Epithelial cell of prostate (primary cell): ENCODE measurements at places on chromosomes 2 and 18.

- DNase-seq = no peak
These were observed 77.1 kb upstream of the NARS1 start for GRCh38 chr18:57698571-57699276.

- peak; percentile 84 for DNase-seq
These were observed at the start of gene TTC27 for GRCh38 chr2:32627814-32628579. TTC27 (plus strand) TSS chr2:32628050; CDS start chr2:32628293, 243 bp downstream.

- DNase-seq = peak; percentile 91
These were observed 25.4 kb downstream of the TET3 start for GRCh38 chr2:74010087-74010541.

- DNase-seq = no peak
These were observed 360.6 kb downstream of the RND3 start for GRCh38 chr2:150126839-150127238.

DNA sequence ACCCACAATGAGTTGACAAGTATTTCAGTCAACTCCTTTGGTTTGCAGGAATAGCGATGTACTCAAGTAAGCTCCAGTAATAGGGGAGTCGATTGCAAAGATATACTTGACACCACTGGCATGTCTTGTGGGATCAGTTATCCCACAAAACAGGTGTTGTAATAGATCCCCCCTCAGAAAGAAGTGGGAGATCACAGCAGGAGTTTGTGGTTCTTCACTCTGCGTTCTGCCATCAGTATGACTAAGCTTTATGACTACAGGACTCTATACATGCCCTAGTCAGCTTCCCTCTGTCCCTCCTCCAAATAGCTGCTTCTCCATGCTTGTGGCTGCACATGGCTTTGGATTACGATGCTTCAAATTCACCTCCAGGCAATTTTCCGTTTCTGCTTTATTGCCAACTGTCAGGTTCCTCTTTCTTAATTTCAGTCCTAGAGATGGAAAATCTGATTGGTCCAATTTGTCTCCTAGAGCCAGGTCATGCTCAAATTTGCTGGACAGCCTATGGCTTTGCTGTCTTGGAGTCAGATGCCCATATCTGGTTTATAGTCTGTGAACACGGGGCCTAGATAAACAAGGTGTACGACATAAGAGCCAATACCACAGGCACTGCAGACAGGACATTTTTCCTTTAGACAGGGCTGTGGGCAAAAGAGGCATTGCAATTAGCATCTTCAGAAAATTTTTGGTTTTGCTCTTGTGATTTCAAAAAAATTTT lies 221.7 kb downstream of the PAX3 start:
- no peak for DNase-seq

DNA sequence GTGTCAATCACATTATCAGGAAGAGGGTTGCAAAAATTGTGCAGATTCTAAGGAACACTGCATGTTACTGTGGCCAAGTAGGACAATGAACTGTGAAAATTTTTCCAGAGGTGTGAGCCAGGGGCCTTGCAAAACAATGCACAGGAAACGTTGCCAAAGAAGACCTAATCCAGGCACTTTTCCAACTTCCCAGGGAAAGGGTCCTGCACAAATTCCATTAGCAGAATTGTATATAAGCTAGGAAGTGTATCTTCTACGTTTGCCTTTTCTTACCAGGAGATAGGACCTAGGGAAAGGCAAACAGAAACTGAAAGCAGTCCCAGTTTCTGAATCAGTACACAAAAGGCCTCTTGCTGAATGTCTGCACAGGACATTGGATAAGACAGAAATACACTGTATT lies 1888.3 kb upstream of the CELF4 start:
- no peak for DNase-seq

DNA sequence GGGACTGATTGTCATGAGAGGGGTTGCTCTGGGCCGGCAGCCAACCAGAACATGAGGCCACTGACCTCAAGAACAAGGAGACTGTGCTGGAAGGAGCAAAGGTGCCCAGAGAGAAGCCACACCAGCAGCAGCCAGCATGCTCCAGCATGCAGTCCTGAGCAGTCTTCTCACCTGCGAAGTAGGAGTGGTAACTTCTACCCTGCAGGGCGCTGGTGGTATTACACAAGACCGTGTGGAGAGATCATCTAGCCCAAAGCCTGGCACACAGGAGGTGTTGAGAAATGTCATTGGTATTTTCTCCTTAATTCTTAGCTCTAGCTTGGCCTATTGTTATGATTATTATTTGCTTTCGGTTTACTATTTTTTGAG lies 132.7 kb downstream of the TSN start:
- DNase-seq = peak; percentile 20

DNA sequence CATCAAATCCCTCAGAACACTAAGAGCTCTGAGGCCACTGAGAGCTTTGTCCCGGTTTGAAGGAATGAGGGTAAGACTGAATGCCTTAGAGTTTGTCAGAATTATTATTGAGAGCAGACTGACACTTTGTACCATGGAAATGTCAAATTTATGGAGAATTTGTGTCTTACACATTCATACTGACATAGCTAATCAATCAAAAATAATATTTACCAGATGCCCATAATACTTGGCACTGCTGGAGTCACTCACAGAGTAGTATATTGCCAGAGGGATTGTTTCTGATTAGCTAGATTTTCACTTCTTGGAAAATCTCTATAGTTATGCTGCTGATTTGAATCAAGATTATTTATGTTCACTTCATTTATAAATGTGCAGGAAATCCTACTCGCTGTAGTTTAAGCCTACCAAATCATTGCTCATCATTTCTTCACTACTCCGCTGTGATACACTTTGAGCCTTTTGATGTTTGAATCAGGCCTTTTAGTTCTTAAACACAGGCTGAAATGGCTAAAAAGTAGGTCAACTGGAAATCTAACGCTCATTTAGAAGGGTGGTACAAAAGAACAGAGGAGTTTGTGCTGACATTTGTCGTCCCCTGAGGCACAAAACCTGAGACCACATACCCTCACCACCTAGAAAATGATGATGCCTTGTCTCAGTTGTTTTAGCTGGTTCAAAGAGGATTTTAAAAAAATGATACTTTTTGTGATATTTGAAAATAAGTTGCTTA lies 96.1 kb upstream of the CSRNP3 start:
- DNase-seq = no peak

- DNase-seq = no peak
These were observed 93.6 kb downstream of the SCN9A start for GRCh38 chr2:166282154-166282553.

DNA sequence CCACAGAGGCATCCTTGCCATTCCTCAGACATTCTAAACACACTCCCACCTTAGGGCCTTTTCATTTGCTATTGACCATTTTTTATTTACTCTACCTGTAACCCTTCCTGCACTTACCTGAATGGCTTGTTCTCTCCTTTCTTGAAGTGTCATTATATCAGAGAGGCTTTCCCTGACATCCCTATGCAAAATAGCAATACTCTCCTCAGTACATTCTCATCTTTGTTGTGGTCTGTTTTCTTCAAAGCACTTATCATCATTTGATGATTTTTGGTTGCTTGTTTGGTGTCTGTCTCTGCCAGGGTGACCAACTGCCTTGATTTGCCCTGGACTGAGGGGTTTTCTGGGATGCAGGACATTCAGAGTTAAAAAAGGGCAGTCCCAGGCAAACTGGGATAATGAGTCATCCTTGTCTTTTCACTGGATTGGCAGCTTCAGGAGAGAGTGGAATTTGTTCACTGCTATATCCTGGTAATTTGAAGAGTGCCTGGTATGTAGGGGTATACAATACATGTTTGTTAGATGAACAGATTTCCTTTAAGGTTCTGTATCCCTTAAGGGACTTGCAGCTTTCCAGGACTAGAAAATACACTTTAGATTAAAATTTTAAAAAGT lies 102.4 kb downstream of the BABAM2 start:
- DNase-seq = no peak

- no peak for DNase-seq
These were observed 119.9 kb downstream of the LYPD1 start for GRCh38 chr2:132549935-132550670.

GRCh38 chr2:98118161-98118560 lies 31.2 kb downstream of the VWA3B start:
- no peak for DNase-seq

DNA sequence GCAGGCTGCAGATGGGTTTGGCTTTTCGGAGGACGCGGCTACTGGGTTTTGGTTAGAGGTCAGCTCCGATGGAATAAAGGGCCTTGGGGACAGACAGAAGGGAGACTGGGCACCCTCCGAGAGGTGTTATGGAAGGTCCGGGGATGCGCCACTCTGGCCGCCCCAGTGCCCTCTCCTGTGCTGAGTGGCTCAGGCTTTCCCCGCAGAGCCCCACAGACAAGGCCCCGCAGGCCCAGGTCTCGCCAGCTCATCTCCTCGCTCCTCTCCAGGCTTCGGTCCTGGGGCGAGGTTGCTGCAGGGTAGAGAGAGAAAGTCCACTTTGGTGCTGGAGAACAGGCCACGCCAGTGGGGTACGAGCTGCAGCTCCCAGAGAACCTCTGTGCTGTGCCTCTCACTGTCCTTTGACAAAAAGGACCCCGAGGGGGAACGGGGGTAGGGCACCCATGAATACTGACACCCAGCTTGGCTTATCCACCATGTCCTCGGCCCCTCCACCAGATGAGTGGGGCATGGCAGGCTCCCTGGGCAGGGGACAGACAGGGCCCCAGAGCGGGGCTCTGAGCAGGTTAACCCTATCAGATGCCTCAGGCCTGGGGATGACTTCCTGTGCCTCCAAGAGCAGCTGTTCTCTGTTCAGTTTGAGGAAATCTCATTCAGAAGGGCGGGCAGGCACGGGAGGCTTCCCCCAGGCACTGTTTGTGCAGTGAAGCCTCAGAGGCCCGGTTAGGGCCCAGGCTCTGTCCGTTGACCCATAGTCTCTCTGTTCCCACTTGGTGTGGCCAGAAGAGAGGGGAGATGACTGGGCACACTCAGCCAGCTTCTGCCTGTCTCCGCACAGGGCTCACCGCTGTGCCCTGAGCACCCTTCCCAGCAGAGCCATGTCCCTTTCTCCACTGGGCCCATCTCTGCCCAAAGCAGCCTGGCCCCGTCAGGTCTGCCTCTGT lies 15.7 kb upstream of the CNNM3 start:
- DNase-seq = no peak

- DNase-seq = no peak
These were observed 51.0 kb downstream of the FAM168B start for GRCh38 chr2:131042148-131042775.

GRCh38 chr18:2256577-2256976 lies 314.7 kb downstream of the METTL4 start:
- DNase-seq = no peak

DNA sequence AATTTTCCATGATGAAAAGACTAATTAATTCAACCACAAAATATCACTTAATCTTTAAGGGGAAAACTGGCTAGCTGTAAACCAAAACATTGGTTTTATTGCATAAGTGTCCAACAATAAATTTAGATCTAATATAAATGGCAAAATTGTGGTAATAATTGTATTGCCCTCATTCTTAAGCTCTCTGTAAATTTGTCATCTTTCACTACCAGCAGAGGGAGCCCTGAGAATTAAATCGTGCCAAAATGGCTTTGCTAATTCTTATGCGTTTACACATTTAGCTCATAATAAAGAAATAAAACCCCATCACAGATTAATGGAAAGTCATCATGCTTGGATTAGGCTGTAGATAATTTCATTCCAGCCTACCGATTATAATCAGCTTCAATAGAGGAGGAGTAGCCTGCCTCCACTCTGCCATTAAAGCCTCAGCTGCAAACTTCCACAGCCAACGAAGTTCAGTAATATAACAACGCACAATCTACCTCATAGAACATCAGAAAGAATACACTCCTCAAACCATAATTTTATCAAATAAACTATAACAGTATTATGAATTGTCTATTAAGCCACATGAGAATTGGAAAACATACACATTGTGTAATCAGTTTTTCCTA lies 70.0 kb upstream of the ATP5MC3 start:
- DNase-seq = no peak

DNA sequence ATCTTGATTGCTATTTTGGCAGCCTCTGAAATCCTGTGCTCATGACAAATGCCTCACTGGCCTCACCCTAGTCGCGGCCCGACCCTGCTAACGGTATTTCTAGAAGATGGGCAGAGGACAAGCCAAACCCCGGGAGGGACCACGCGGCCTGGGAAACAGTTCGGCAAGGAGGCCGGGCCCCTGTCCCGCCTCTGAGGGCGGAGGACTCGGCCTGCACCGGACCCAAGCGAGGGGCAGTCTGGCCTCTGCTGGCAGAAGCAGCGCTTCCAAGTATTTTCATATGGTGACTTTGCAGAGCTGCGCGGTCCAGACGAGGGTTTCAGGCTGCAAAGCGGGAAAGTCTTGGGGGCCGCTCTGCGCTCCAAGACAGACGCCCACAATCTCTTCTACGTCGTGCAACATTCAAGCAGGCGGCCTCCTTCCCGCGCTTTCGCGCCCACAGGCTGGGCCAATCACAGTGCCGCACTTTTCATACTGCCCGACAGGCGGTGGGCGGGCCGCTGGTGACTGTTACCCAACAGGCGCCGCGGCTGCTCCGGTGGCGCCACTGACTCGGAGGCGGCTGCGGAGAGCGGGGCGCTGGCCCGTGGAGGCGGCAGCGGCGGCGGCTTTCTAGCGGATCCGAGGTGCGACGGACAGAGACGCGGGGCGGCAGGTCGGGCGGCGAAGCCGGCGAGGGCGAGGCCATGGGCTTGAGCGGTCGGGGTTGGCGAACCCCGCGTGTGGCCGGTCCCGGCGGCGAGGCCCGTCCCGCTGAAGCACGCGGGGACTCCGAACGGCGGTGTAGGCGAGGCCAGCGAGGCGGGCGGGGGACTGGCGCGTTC lies at the start of gene RBM44:
RBM44 (plus strand) TSS at position 544 of the 824 bp plus-strand sequence. CDS start 14,831 bp downstream, outside the sequence.
- no peak for DNase-seq
